Pancreas (tissue), 10 donors: ENCODE measurements at places on chromosomes 4 and X. TPM values are rescaled to one million over a fixed set of nuclear protein-coding genes. Genes with fewer than 3 reads are reported as not detected.

- DNase-seq, result no peak
These were observed 350.3 kb downstream of the ZIC3 start for GRCh38 chrX:137916090-137916746.

Gene TLR10
- total RNA-seq, result not detected

- DNase-seq, result no peak
These were observed 3.9 kb upstream of the TMPRSS11B start for GRCh38 chr4:68249434-68249833.

Gene REELD1
- total RNA-seq, result 0.09 TPM

DNA sequence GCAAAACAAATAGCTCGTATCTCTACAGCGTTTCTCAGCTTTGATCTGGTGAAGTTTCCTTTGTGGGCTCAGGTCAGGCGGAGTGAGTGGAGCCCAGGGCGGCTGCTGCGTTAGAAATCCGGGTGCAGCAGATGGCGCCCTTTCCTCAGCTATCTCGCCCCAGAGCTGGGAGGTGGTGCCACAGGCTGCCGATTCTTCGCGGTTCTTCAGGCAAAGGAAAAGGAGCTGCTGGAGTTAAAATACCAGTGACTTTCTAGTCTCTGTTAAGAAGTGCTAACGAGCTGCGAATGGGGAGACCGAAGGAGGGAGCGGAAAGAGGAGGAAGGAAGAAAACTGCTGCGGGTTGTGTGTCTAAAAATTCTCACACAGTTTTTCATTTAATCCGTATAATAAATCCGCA, 114.6 kb downstream of the CPE start:
- peak; percentile 44 for DNase-seq

- no peak for DNase-seq
These were observed 277.4 kb upstream of the PITX2 start for GRCh38 chr4:110900213-110900769.

Gene NOX1
- not detected for total RNA-seq

DNA sequence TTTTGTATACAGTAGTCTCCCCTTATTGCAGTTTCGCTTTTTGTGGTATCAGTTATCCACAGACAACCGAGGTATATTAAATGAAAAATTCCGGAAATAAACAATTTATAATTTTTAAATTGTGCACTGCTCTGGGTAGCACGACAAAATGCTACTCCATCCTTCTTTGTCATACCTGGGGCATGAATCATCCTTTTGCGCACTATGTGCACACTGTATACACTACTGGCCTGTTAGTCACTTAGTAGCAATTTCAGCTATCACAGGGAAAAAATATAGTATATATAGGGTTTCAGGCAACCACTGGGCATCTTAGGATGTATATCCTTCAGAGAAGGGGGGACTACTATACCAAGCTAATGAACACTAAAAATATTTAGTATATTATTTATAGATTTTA, 198.8 kb upstream of the FAT4 start:
- DNase-seq, result no peak

GRCh38 chr4:8503801-8504200, 63.2 kb downstream of the TRMT44 start:
- DNase-seq, result no peak

GRCh38 chrX:132165651-132166050, 37.8 kb upstream of the FRMD7 start:
- no peak for DNase-seq

- no peak for DNase-seq
These were observed 77.5 kb downstream of the SNCA start for GRCh38 chr4:89759426-89759825.

DNA sequence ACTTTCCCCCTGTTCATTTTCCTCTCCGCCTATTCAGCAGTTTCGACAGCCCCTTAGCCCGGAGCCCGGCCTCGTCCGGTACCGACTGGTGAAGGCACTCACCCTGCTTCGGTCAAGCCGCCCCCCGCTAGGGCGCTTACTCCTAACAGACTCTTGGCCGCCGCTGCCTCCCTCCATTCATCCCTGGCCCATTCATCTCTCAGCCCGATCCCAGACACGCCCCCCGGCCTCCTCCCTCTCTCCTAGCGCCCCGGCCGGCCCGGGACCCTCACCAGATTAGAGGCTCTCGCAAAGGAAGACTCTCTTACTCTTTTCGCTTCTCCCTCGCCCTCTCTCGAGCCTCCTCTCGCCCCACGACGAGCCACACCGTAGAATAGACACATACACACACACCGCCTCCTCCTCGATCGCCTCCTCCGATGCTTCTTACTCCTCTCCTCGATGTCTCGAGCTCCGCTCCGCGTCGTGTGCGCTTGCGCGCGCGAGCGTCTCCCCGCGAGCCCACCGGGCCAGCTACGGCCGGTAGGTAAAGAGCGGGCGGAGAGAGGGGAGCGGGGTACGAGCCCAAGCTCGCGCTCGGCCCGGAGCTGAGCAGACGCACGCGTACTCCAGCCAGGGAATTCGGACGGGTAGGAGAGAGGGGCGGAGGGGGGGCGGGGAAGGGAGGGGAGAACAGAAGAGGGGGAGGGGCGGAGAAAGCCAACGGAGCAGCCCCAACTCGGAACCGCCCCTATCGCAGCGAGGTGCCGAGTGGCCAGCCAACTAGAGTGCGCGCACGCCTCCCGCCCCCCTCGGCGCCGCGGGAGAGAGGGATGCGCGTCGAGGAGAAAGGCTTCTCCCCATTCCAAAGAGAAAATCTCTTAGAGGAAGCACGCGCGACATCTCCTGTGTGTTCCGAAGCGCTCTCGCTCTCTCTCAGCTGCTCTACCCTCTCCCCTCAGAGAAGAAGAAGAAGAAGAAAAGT, at the start of gene WNK3:
Gene WNK3, minus strand, starts transcription at position 633 of the 964 bp plus-strand sequence.
- peak; percentile 55 for DNase-seq

Gene TMPRSS11F
- total RNA-seq, result not detected

- DNase-seq, result no peak
These were observed 32.1 kb upstream of the TEX13D start for GRCh38 chrX:124300405-124300804.

DNA sequence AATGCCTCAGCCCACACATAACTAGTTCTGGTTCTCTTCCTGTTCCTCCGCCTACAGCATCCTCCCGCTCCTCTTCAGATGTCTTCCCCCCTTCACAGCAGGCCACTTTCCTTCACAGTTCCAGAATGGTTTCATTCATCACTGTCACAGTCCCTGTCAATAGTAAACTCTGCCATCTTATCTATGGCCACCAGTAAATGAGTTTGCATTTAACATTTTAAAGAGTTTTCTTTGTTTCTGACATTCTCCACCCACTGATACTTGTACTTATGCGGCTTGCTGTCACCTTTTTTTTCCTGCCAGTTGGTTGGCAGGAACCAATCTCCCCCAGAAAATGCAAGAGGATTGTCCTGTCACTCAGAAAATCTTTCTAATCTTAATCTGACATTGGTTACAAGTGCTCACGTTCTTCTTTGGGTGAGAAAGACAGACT, 114.1 kb downstream of the GLUD2 start:
- no peak for DNase-seq

DNA sequence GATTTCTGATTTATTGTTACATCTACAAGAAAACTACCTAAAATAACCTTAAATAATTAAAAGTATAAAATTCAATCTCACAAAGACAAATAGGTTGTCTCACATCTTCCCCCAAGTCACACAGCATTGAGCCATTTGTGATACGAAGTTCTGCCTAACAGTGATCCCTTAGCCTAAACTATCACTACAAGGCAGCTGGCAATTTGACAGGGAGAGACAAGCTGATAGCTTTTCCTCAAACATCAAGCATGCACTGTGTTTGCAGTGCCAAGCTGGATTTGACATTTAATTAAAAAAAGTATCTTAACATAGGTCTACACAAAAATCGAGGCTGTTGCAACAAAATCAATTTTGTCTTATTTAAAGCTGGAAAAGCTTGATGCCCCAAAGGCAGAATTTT, 464.7 kb upstream of the TRAM1L1 start:
- no peak for DNase-seq

Gene SMIM10L2A
- total RNA-seq, result 1.9 TPM

Gene RIPPLY1
- total RNA-seq, result not detected

Gene GPR143
- total RNA-seq, result 0.60 TPM

GRCh38 chrX:14802943-14803710, 69.7 kb downstream of the FANCB start:
- DNase-seq, result no peak

GRCh38 chr4:40328383-40328782, 6.8 kb upstream of the CHRNA9 start:
- no peak for DNase-seq

GRCh38 chr4:76802236-76803021, 95.5 kb downstream of the SOWAHB start:
- no peak for DNase-seq

DNA sequence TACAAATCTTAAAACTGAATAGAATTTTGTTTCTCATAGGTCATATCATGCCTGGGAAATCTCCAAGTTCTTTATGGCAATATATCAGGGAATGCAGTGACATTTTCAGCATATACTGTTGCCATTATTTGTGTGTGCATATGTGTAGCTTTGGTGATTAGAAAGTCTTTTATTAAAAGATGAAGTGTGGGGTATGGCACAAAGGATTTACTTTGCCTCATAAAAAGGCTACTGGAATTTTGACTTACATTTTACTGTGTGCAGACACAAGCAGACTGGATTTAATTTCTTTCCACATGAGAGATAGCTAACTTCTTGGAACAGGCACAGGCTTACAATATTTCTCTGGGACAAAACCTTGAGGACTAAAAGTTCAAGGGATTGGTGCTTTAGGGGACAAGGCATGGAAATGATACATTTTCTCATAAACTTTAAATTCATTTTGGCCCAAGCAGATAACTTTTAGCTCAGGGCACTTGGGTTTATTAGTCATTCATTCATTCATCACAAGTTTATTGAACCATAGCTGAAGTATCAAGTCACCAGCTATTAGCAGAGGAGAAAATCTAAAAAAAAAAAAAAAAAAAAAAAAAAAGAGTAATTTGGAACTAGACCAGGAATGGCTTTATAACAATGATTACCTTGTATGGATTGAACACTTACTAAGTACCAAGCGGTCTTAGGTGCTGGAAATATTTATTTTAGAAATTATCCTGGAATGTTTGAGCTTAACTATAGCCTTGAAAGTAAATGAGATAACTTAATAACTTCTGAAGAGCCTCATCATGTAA, 191.5 kb downstream of the SLIT2 start:
- DNase-seq, result no peak

Gene SLC6A8
- 14.5 TPM for total RNA-seq

- no peak for DNase-seq
These were observed 67.6 kb upstream of the SLC7A3 start for GRCh38 chrX:70998411-70999027.

DNA sequence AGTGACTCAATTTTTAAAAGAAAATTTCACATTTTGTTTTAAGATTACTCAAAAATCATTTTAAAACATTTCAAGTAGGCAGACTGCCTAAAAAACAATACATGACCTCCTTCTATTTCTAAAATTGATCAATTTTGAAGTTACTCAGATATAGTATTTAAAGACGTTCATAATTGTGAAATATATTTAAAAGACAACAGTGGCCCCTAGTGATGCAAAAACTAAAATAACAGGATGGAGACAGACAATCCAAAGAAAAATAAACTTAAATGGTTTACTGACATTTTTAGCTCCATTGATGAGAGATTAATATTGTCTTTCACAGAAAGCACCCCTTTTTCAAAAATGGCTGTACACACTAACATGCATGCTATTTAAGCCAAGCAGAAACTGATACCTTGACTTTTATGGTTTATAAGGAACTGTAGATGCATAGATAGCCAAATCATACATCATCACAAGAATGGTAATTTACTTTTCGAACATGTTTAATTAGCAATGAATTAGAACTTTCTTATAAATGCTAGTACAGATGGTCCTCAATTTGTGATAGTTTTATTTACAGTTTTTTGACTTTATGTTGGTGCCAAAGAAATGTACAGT, 69.8 kb upstream of the FAT4 start:
- DNase-seq, result no peak

Gene HDX
- 0.35 TPM for total RNA-seq

DNA sequence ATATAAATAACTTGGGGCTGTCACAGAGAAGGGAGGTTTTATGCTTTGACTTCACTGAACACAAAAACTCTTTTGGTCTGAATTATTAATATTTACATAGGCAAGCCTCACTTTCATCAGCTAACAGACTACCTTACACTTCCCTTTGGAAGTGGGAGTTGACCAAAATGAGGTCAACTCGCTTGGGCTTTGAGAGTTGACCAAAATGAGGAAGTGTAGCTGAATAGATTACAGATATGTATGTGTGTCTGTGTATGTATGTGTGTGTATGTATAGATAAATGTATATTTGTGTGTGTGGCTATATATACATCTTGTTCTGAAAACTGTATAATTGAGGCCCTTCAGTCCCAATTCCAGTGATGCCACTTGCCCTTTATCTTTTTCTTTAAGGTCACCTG, 113.3 kb upstream of the IL13RA1 start:
- DNase-seq, result no peak
